ENCODE measurements at places on chromosomes 7 and 10. TPM values are rescaled to one million over a fixed set of nuclear protein-coding genes. Genes with fewer than 3 reads are reported as not detected.

EGR2 gene
- 0.37 TPM for total RNA-seq

MAGI2 gene
- total RNA-seq, result 64.2 TPM

GRCh38 chr7:114823290-114823689, 98.6 kb upstream of the MDFIC start:
- no peak overlapping the region for H3K4me3 ChIP-seq
- H3K27ac ChIP-seq, result no peak overlapping the region
- no peaks in the 10 kb centered on the region for H3K36me3 ChIP-seq
- DNase-seq, result no peak
- peaks cover 2% of the 10 kb centered on the region for H3K27me3 ChIP-seq

- H3K36me3 ChIP-seq, result peaks cover 8% of the 10 kb centered on the region
- no peak for DNase-seq
- H3K27ac ChIP-seq, result no peak overlapping the region
- H3K4me1 ChIP-seq, result no peaks in the 10 kb centered on the region
- peaks cover 3% of the 10 kb centered on the region for H3K27me3 ChIP-seq
Observed at GRCh38 chr10:127612-128432, 7.4 kb upstream of the ZMYND11 start.

DNA sequence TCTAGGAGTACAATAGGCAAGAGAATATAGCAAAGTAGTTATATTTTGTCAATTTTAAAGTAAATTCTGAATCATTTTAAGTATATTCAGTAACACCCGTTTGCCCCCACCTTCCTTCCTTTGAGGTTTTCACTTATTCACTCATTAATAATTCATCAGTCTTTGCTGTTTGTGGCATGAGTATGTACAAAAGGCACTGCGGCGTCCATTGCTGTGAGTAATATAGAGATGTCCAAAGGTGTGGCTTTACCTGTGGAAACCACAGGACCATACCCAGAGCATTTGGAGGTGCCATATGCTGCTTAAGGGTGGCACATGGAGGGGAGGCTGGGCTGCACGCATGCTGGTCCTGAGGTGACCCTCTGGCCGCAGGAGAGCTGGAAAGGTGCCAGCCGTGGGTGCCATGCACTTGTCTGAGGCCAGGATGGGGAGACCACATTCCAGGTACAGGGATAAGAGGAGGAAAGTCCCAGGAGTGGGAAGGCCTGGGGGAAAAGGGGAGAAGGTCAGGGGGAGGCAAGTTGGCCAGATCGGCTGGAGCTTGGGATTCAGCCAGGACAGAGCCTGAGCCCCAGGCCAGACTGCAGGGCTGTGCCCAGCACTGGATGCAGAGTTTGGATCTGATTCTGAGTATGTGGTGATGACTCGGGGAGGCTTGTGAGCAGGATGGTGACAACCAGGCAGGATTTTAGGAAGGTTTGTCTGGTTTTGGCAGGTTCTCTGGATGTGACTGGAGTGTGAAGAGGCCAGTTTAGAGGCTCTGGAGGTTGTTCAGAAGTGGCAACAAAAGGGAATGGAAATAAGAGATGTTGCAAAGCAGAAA, 223.4 kb downstream of the MGMT start:
- H3K27ac ChIP-seq, result peak overlapping the region; percentile 30
- peaks cover 8% of the 10 kb centered on the region for H3K27me3 ChIP-seq
- peak overlapping the region; percentile 14 for H3K4me3 ChIP-seq
- DNase-seq, result no peak
- H3K36me3 ChIP-seq, result no peaks in the 10 kb centered on the region

DNA sequence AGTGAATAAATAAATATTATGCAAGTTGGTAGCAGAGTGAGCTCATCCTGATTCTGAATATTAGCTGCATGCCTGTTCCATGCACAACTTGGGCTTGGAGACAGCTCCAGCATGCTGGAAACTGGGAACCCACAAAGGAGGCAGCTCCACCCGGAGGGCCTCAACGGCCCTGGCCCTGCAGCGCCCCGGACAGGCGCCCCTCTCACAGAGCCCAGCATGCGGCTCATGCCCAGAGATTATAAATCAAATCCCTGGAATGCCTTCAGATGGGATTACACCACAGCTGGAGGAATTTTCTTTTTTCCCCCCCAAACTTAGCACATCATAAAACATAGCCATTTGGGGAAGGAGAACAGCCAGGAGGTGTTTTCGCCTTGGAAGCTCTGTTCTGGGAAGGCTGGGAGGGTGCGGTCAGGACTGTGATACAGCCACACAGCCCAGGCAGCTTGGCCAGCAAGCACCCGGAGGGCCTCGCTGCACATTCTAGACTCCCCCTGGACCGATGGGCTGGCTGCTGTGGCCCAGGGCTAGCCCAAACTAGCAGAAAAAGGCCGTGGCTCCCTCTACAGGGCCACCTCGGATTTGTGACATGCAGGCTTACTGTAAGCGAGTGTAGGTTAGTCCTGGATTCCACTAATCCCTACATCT, 102.4 kb downstream of the PTPN20 start:
- H3K36me3 ChIP-seq, result no peaks in the 10 kb centered on the region
- DNase-seq, result no peak
- H3K27me3 ChIP-seq, result no peaks in the 10 kb centered on the region
- H3K27ac ChIP-seq, result no peak overlapping the region
- no peak overlapping the region for H3K4me3 ChIP-seq
- peaks cover 6% of the 10 kb centered on the region for H3K4me1 ChIP-seq

- no peaks in the 10 kb centered on the region for H3K36me3 ChIP-seq
- H3K27me3 ChIP-seq, result peaks cover 2% of the 10 kb centered on the region
- no peak overlapping the region for H3K27ac ChIP-seq
- H3K4me3 ChIP-seq, result no peak overlapping the region
- no peaks in the 10 kb centered on the region for H3K4me1 ChIP-seq
- DNase-seq, result no peak
Observed at GRCh38 chr7:31958226-31958625, 112.0 kb downstream of the PDE1C start.
